ENCODE measurements at places on chromosomes 2 and 18.

GRCh38 chr2:106025796-106026195, 168.3 kb downstream of the UXS1 start:
- no peak for DNase-seq

- no peak for DNase-seq
Measured at GRCh38 chr18:416930-417329, 83.6 kb downstream of the COLEC12 start.

- DNase-seq = no peak
Measured at GRCh38 chr2:173860566-173860965, 104.6 kb downstream of the SP3 start.

DNA sequence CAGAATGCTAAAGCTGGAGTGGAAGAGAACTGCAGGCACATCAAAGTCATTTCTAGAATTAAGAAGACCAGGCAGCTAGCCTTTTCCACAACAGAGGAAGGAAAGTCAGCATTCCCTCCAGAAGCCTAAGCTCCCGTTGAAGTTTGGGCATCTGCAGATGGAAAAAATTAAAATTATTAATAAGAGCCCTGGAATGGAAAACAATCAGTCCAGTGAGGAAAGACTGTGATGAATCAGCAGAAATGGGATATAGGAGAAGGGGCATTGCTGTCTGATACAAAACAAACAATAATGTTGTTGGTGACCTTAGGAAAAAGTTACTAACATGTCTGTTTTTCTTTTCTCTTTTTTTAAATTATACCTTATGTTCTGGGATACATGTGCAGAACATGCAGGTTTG, 450.7 kb upstream of the SLC14A2 start:
- DNase-seq = no peak

DNA sequence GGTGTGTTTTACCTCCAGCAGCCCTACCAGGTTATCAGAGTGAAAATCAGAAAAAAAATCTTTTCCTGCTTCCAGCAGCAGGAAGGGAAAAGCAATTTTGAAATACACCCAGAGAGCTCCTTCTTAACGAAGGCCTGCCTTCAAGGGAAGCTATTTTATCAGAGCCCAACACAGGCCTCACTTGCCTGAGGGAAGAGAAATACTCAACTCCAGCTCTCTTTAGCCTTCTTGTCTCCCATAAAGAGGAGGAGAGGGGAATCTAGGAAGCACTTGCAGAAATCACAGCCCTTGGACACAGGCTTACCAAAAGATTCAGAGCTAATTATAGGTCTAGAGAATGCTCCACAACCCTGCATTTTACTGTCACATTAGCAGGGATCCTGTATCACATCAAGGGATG, 896.1 kb upstream of the CNTNAP5 start:
- DNase-seq = no peak

GRCh38 chr2:156700681-156701080, 264.5 kb downstream of the GPD2 start:
- DNase-seq = no peak

DNA sequence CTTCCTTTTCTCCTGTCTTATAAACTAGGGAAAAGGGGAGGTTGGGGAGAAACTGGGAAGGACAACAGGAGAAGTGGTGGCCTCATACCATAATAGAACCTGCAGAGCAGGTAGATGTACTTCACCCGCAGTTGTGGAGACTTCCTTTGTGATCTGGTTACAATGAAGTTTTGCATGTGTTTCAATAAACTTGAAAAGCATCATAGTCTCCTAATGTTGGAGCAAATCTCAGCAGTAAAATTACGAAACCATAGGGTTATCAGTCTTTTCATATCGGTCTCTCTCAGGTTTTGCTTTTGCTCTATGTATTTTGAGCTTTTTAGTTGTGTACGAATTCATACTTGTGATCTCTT, 30.5 kb downstream of the ANO7 start:
- no peak for DNase-seq

DNA sequence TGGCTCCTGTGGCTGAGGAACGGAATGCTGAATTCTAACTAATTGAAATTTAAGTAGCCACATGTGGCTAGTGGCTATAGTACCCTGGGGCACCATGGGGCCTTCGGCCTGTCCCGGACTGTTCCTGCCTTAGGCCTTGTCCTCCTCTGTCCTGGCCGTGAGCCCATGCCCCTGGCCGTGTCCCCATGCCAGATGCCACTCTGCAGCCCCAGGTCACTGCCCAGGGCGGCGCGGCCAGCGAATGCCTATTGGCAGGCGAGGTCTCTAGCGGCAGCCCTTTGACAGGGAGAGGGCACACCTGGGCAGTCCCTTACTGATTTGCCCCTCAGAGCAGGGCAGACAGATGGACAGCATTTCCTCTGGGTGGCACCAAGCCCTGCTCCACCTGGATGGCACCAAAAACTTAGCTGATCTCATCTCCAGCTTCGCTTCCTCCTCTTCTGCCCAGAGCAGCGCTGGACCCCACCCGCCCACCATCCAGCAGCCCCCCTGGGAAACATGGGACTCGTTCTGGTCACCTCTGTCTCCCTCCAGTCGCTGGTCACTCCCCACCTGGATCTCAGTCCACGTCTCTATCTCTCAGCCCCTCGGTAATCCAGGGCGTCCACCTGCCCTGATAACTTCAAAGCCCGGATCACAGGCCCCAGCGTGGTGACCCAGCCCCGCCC, 1.1 kb upstream of the DGKD start:
- no peak for DNase-seq

DNA sequence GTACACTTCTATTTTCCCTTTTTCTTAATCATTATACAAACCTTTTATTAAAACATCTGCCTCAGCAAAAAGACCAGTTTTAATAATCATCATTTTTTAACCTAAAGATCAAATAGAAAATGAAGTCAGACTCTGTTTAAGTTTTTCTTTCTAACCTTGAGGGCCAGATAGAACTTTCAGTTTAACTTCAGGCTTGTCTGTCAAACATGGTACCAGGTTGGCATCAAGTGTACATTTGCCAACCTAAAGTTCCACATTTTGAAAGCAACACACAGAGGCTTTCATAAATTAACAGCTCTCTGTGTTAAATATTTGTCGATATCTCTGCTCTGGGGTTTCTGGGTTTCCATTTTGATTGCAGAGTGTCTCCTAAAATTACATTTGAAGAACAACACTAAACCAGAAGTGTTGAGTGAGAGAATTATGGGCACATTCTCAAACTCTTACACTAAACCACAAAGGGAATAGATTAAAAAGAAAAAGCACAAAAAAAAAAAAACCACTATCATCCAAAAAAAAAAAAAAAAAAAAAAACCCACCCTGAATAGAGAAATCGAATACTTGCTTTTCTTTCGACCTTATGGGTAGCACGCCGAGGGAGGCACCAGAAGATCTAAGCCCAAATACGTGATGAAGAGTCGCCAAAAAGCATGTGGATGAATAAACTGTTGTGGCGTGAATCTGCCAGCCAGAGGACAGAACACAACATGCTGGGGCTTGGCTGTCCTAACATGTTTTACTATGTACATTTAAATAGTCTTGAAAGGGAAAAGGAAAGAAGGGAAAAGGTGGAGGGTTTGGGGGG, 166.2 kb downstream of the TCF4 start:
- peak; percentile 70 for DNase-seq

DNA sequence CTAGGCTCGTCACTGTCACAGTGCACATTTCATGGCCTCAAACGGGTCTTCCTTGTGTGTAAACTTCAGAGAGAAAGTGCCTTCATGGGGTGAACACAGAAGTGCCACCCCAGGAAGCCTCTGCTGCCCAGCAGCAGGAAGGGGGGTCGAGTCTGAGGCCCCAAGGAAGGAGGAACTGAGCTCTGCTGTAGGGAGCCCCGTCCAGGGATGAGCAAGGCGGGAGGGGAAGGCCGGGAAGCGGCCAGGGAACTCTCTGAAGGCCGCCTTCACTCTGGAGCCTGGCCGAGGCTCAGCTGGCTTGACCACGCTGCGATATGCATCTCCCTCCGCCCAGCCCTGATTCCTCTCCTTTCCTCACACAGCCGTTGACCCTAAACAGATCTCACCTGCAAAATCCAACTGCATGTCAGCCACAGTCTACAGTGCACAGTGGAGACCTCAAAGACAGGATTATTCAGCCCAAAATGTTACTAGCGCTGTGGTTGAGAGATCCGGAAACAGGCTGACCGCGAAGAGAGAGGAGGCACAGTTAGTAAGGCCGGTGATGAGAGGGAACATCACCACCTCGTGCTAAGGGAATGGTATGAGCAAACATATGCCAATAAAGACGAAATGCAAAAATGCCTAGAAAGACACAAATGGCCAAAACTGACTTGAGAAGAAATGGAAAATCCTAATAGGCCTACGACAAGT, 34.2 kb upstream of the CTDP1 start:
- DNase-seq = no peak

- DNase-seq = no peak
Measured at GRCh38 chr2:88182721-88183120, 12.6 kb downstream of the THNSL2 start.

GRCh38 chr2:195038153-195038552, 618.9 kb upstream of the SLC39A10 start:
- DNase-seq = no peak

DNA sequence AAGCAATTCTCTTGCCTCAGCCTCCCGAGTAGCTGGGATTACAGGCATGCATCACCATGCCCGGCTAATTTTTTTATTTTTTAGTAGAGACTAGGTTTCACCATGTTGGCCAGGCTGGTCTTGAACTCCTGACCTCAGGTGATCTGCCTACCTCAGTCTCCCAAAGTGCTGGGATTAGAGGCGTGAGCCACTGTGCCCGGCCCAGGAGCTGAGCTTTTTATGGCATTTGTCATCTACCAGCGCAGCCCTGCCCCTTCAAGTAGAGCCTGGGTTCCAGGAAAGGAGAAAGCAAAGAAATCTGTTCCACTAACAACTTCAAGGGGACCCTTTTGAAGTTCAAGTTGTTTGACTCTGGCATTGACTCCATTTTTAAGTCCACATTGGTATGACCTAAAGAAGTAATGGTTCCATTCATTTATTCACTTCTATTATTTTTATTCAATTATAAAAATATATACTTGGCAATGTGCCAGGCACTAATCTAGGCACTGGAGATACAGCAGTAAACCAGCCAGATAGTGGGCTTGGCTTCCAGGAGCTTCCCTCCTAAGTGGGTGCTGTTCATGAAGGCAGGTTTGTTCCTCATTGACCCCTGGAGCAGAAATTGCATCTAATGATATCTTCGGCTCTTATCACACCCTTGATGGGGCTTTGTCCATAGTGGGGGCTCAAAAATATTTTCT, 8.0 kb upstream of the SFTPB start:
- no peak for DNase-seq

- DNase-seq = no peak
Measured at GRCh38 chr18:10690035-10690329, 164.2 kb downstream of the NAPG start.

- no peak for DNase-seq
Measured at GRCh38 chr2:113000436-113000835, 4.8 kb upstream of the IL36A start.

DNA sequence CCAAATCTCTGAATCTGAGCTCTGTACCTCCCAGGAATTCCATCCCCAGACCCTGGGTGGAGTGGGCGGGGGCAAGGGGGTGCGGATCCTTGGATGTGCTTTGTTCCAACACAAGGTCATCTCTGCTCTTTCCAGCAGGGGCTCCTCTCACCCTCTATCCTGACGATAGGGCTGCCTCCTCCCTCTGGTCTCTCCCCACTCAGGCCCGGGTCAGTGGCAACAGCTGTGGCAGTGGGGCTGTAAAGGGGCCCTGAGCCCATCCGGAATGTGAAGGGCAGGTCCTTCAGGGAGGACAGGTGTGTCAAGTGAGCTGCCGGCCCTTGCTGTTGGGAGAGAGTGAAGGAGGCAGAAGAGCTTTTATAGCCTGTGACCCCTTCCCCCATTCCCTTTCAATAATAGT, 167.8 kb downstream of the CELF4 start:
- no peak for DNase-seq

GRCh38 chr2:113157897-113158753, 15.6 kb upstream of the PSD4 start:
- DNase-seq = no peak

DNA sequence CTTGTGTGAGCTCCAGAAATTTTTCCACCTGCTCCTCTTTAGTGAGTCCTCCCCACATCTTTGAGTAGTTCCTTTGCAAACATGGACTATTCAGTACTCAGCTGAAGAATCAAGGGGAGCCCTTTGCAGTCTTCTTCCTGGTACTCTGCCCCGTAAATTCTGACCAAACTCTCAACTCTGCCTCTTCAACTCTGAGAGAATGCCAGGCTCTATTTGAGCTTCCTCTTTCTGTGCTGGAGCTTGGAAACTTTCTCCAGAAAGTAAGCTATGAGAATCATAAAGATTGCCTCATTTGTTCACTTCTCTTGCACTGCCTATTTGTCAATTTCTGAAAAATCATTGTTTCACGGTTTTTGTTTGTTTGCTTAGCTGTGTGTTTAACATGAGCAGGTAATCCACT, 7.4 kb upstream of the STAT4 start:
- DNase-seq = no peak

- DNase-seq = peak; percentile 11
Measured at GRCh38 chr2:183207110-183207509, 82.9 kb downstream of the NUP35 start.

GRCh38 chr2:72979896-72980295, 62.6 kb downstream of the EMX1 start:
- DNase-seq = no peak

DNA sequence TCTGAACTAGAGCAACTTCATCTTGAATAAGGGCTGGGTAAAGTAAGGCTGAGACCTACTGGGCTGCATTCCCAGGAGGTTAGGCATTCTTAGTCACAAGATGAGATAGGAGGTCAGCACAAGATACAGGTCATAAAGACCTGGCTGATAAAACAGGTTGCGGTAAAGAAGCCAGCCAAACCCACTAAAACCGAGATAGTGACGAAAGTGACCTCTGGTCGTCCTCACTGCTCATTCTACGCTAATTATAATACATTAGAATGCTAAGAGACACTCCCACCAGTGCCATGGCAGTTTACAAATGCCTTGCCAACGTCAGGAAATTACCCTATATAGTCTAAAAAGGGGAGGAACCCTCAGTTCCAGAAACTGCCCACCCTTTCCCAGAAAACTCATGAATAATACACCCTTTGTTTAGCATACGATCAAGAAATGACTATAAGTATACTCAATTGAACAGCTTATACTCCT, 109.1 kb downstream of the FIGN start:
- DNase-seq = no peak

GRCh38 chr2:3292416-3292815, 85.2 kb downstream of the EIPR1 start:
- DNase-seq = no peak

GRCh38 chr2:241111440-241111805, 9.3 kb upstream of the MTERF4 start:
- no peak for DNase-seq

GRCh38 chr2:168239281-168239680, 8.1 kb downstream of the STK39 start:
- no peak for DNase-seq

GRCh38 chr18:42414756-42415454, 459.9 kb downstream of the PIK3C3 start:
- no peak for DNase-seq
